A673 (cell line): ENCODE measurements at places on chromosomes 12 and 14. TPM values are rescaled to one million over a fixed set of nuclear protein-coding genes. Genes with fewer than 3 reads are reported as not detected.

DNA sequence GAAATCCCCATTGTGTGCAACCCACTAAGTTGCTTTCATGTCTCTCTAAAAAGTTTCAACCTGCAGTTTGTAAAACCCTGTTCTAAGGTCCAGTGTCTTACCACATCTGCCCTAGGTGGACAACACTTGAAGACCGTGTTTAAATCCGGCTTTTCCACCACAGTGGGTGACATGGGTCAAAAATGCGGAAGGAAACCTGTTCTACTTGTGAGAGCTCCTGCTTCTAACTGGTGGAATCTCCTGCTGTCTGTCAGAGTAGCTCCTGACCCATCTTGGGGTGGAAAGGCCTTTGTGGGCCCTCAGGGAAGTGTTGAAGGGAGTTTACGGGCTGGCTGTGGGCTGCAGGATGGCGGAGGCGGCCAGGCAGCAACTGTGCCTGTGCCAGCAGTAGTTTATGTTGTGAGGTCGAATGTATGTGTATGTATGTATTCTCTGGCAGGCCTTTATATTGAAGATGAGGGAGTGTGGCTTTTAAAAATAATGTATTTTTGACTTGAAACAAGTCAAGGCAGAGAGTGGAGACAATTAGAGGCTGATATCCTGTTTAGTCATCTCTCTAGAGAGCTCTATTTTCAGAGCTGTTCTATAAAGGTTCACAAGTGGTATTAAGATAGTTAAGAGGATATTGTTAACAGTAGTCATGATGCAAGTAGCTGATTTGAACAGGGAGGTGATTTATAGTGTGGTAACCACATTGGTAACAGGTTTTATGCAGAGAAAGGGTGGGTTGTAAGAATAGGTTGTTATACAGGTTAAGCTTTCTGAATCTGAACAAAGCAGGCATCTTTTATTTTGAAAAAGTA, 67.0 kb downstream of the PRKCH start:
- peaks cover 11% of the 10 kb centered on the region for H3K4me1 ChIP-seq
- peak overlapping the region; percentile 32 for H3K27ac ChIP-seq
- no peaks in the 10 kb centered on the region for H3K36me3 ChIP-seq
- peak; percentile 64 for DNase-seq

- no peak for DNase-seq
- H3K27me3 ChIP-seq = no peaks in the 10 kb centered on the region
- no peaks in the 10 kb centered on the region for H3K4me1 ChIP-seq
- H3K27ac ChIP-seq = no peak overlapping the region
- H3K4me3 ChIP-seq = no peak overlapping the region
- H3K36me3 ChIP-seq = no peaks in the 10 kb centered on the region
These were observed 118.5 kb downstream of the ADCK1 start for GRCh38 chr14:77918448-77918847.

- H3K4me3 ChIP-seq = no peak overlapping the region
- H3K4me1 ChIP-seq = peaks cover 33% of the 10 kb centered on the region
- H3K27ac ChIP-seq = peak overlapping the region; percentile 40
- no peaks in the 10 kb centered on the region for H3K36me3 ChIP-seq
These were observed 172.7 kb upstream of the CNOT2 start for GRCh38 chr12:70070494-70071007.

DNA sequence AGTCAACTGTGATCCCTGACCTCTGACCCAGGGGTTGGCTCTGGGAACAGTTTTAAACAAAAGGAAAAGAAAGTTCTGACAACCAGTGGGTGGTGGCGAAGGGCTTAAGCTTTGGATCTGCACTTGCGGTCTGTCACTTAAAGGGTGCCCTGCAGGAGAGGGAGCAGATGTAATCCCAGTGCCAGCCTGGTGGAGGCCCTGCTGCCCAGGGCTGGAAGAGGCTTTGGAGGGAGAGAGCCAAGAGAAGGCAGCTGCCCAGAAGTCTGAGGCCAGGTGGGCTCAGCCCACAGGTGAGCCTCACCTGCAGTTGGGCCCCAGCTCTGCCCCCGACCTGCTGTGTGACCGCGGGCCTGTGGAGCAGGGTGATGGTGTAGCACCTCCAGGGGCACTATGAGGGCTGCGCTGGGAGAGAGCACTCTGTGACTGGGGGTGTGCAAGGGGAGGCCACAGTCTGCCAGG, 19.1 kb downstream of the SH2B3 start:
- no peaks in the 10 kb centered on the region for H3K27me3 ChIP-seq
- H3K4me1 ChIP-seq = peaks cover 28% of the 10 kb centered on the region
- H3K27ac ChIP-seq = peak overlapping the region; percentile 59
- DNase-seq = no peak

FOXG1 gene
- 0.09 TPM in 1 of 2 replicates, not detected in the other for total RNA-seq

- no peaks in the 10 kb centered on the region for H3K27me3 ChIP-seq
- peak overlapping the region; percentile 57 for H3K27ac ChIP-seq
- peaks cover 66% of the 10 kb centered on the region for H3K4me1 ChIP-seq
- no peaks in the 10 kb centered on the region for H3K36me3 ChIP-seq
These were observed 36.8 kb downstream of the PRORP start for GRCh38 chr14:35158951-35159653.

GRCh38 chr14:70098250-70098809, 90.4 kb downstream of the SLC8A3 start:
- no peak overlapping the region for H3K4me3 ChIP-seq
- no peaks in the 10 kb centered on the region for H3K4me1 ChIP-seq
- H3K27me3 ChIP-seq = peaks cover 67% of the 10 kb centered on the region
- no peaks in the 10 kb centered on the region for H3K36me3 ChIP-seq
- no peak overlapping the region for H3K27ac ChIP-seq

DNA sequence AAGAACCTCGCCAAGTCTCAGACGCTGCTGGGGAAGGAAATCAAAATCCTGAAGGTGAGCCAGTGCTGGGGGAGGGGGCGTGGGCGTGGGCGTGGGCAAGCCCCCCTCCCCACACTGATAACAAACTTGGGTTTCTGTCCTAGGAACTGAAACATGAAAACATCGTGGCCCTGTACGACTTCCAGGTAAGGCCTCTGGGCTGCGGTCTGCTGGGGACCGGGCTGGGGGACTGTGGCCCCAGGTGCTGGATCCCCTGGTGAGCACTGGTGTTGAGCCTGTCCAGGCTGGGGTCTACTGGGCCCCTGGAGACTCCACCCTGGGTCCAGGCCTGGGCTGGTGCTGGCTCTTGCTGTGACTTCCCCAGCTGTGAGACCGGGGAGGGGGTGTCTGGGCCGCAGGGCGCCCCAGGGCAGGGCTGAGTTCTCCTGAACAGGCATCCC, 1.2 kb downstream of the ULK1 start:
- DNase-seq = no peak
- no peaks in the 10 kb centered on the region for H3K27me3 ChIP-seq
- peaks cover 4% of the 10 kb centered on the region for H3K36me3 ChIP-seq
- peak overlapping the region; percentile 70 for H3K4me3 ChIP-seq
- H3K4me1 ChIP-seq = peaks cover 12% of the 10 kb centered on the region
- peak overlapping the region; percentile 76 for H3K27ac ChIP-seq

ACSS3 gene
- total RNA-seq = 7.7 and 10.3 TPM in 2 replicates

DNA sequence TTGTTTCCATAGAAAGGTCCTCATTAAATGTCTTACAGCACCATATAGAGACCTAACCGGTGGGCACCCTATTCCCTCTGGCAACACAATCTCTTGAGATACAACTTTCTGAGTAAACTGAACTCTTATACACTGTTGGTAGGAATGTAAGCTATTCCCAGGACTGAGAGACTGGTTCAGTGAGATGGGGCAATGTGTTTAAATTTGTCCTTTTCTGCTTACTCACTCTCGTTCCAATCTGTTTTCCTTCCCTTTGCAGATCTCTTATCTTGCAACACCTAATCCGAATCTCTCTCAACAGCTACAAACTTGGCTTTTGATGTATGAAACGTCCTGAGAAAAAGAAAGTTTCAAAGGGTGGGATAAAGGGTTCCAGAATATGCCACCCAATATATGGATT, 26.1 kb upstream of the ETV6 start:
- no peak overlapping the region for H3K27ac ChIP-seq
- H3K4me3 ChIP-seq = no peak overlapping the region
- DNase-seq = no peak
- H3K36me3 ChIP-seq = no peaks in the 10 kb centered on the region

DNA sequence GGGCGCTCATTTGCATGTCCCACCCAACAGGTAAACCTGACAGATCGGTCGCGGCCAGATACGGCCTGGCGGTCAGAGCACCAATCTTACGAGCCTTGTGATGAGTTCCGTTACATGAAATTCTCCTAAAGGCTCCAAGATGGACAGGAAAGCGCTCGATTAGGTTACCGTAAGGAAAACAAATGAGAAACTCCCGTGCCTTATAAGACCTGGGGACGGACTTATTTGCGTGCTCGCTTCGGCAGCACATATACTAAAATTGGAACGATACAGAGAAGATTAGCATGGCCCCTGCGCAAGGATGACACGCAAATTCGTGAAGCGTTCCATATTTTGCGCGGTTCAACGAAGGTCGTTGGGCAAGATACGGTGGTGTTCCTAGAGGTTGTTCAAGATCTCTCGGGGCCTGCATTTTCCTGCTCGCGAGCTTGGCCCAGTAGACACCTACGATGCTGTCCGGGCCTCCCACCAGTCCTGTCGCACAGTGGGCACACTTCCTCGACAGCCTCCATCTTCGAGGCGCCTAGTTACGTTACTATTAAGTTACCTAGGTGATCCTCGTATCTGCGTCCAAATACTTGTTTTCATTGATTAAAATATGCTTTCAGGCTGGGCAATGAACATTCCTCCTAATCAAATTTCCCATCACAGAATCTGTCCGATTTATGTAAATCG, at the start of gene RNU6-7:
RNU6-7 (plus strand) TSS at position 230 of the 675 bp plus-strand sequence.
- peak; percentile 75 for DNase-seq
- no peaks in the 10 kb centered on the region for H3K27me3 ChIP-seq
- H3K4me3 ChIP-seq = peak within 1 kb of the TSS; percentile 73
- peak within 1 kb of the TSS; percentile 97 for H3K27ac ChIP-seq
- no peaks in the 10 kb centered on the region for H3K4me1 ChIP-seq

LMO3 gene
- 36.2 and 37.6 TPM in 2 replicates for total RNA-seq

- peak overlapping the region; percentile 14 for H3K27ac ChIP-seq
- peaks cover 42% of the 10 kb centered on the region for H3K36me3 ChIP-seq
- no peak for DNase-seq
- no peaks in the 10 kb centered on the region for H3K27me3 ChIP-seq
- H3K4me3 ChIP-seq = peak overlapping the region; percentile 6
- peaks cover 40% of the 10 kb centered on the region for H3K4me1 ChIP-seq
These were observed 5.4 kb downstream of the HMGA2 start for GRCh38 chr12:65829716-65830115.

DNA sequence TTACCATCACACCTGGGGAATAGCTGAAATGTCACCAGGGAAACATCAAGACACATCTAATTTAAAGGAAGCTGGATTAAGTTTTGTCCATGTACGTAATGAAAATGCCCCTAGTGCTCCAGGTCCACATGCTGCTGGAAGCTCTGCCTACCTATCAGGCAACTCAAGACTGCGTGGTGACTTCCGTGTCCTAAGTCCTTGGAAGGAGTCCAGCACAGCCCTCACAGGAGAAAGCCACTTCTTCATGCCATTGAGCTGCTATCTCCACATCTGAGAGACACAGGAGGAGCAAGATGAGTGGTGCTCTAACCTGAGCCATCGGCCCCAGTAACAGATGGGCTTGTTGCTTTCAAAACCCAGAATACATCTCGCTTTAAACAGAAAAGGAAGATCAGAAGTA, 316.4 kb downstream of the DPF3 start:
- no peak overlapping the region for H3K27ac ChIP-seq
- DNase-seq = no peak
- H3K27me3 ChIP-seq = no peaks in the 10 kb centered on the region
- no peaks in the 10 kb centered on the region for H3K36me3 ChIP-seq
- no peak overlapping the region for H3K4me3 ChIP-seq

DNA sequence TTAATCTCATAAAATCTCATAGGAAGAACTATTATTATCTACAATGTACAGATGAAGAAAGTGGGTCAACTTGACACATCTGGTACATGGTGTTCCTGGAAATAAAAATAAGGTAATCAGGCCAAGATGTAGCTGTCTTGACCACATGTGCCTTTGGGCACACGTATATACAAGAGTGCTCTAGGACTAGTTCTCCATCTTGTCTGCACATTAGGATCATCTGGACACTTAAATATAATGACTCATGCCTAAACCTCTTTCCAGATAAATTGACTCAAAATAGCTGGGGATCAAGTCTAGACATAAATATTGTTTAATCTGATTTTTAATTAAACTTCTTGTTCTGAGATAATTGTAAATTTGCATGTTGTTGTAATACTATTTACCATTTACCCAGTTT, 182.6 kb downstream of the CNTN1 start:
- peaks cover 4% of the 10 kb centered on the region for H3K4me1 ChIP-seq
- H3K27ac ChIP-seq = no peak overlapping the region
- H3K36me3 ChIP-seq = no peaks in the 10 kb centered on the region
- H3K4me3 ChIP-seq = no peak overlapping the region
- no peaks in the 10 kb centered on the region for H3K27me3 ChIP-seq

GRCh38 chr14:34137001-34137745, 186.3 kb upstream of the EGLN3 start:
- no peaks in the 10 kb centered on the region for H3K27me3 ChIP-seq
- no peak overlapping the region for H3K27ac ChIP-seq
- no peak overlapping the region for H3K4me3 ChIP-seq
- no peaks in the 10 kb centered on the region for H3K36me3 ChIP-seq
- H3K4me1 ChIP-seq = no peaks in the 10 kb centered on the region
